ENCODE measurements at places on chromosomes 16 and 17.
A peak's percentile ranks its signal among the peaks of the same experiment; 100 is the strongest.

DNA sequence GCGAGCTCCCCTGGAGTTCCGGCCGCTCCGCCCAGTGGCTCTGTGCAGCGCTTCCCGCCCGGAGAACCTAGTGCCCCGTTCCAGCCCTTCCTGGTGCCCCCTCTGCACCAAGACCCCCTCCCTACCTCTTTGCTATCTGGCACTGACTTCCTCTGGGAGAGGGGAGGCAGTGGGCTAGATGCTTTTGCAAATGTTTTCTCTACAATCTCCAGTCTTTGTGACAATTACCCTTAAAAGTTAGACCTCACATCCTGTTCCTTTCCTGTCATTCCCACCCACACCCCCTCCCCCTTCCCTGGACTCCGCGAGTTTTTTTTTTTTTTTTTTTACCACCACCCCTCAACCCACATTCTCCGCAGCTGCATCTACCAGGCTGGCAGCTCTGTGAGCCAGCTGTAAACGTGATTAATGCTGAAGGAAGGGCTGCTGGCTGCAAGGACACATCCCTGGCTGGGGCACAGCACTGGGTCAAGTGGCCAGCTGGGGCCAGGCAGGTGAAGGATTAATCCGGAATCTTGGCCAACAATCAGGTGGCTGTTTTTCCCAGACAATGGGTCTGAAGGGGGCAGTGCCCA lies 101.5 kb downstream of the MGAT5B start:
- DNase-seq = no peak

- DNase-seq = no peak
Observed at GRCh38 chr16:85349365-85350145, 237.3 kb upstream of the CIBAR2 start.

- no peak for DNase-seq
Observed at GRCh38 chr17:56597495-56597990, 4.0 kb downstream of the NOG start.

- DNase-seq = no peak
Observed at GRCh38 chr16:87043231-87044031, 273.8 kb downstream of the C16orf95 start.

- DNase-seq = no peak
Observed at GRCh38 chr16:8600144-8600775, 9.9 kb upstream of the TMEM114 start.

DNA sequence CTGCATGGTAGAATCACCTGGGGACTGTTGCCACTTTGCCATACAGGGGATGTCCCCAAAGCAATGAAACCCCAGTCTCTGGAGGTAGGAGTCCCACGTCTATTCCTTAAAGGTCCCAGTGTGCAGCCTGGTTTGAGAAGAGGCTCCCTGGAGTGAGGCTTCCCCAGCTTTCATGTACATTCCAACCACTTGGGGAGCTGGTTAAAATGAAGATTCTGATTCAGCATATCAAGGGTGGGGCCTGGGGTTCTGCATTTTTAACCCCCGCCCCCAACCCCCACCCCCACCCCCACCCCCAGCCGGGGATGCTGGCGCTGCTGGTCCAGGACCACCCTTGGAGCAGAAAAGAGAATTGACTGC lies 241.2 kb downstream of the FOXL1 start:
- no peak for DNase-seq

- DNase-seq = no peak
Observed at GRCh38 chr16:68257906-68258800, 6.2 kb upstream of the SLC7A6 start.

GRCh38 chr16:25187491-25187795 lies 29.3 kb upstream of the AQP8 start:
- no peak for DNase-seq

DNA sequence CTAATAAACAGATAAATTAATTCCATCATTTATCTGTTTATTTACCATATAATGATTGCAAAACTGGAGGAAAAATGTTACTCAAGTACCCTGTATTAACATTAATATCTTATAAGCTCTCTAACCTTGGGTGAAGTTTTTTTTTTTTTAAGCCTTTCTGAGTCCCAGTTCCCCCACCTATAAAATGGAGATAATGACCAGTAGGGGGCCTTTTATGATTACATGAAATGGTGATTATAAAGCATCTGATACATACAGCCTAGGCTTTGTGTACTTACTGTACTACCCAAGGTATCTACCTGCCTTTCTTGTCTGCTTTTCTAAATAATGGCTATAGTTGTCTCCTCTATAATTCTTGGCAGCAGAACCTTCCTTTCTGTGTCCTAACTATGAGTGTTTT lies 22.6 kb downstream of the LRRC36 start:
- DNase-seq = no peak

- no peak for DNase-seq
Observed at GRCh38 chr16:49519008-49519656, 145.5 kb downstream of the C16orf78 start.

- no peak for DNase-seq
Observed at GRCh38 chr17:69478916-69479315, 64.4 kb downstream of the MAP2K6 start.

DNA sequence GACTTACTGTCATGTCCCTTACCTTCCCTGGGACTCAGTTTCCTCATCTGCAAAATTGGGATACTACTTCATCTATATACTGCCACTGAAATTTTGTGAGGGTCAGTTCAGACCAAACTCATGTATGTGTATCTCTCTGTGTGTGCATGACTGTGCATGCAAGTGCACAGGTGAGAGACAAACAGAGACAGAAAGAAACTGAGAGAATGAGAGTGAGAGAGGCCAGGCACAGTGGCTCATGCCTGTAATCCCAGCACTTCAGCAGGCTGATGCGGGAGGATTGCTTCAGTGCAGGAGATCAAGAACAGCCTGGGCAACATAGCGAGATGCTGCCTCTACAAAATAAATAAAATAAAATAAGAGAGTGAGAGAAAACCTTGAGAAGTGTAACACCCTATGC lies 32.1 kb upstream of the SLC6A2 start:
- no peak for DNase-seq

- DNase-seq = no peak
Observed at GRCh38 chr16:74200921-74201320, 95.7 kb upstream of the PSMD7 start.

- DNase-seq = no peak
Observed at GRCh38 chr16:52874042-52874441, 178.7 kb downstream of the CHD9NB start.

DNA sequence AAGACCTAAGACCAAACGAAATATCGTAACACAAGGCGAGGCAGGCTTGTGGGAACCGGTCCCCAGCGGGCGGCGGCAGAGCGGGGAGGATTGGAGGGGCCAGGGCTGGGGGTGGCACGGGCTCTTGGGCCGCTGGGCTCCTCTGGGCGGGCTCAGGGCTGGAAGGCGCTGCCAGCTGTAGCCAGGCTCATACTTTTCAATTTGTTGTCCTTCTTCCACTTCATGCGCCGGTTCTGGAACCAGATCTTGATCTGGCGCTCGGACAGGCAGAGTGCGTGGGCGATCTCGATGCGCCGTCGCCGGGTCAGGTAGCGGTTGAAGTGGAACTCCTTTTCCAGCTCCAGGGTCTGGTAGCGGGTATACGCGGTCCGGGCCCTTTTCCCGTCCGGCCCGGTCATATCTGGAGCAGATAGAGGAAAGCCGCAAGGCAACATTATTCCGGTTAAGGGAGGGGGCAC lies 1.5 kb downstream of the HOXB5 start:
- no peak for DNase-seq

DNA sequence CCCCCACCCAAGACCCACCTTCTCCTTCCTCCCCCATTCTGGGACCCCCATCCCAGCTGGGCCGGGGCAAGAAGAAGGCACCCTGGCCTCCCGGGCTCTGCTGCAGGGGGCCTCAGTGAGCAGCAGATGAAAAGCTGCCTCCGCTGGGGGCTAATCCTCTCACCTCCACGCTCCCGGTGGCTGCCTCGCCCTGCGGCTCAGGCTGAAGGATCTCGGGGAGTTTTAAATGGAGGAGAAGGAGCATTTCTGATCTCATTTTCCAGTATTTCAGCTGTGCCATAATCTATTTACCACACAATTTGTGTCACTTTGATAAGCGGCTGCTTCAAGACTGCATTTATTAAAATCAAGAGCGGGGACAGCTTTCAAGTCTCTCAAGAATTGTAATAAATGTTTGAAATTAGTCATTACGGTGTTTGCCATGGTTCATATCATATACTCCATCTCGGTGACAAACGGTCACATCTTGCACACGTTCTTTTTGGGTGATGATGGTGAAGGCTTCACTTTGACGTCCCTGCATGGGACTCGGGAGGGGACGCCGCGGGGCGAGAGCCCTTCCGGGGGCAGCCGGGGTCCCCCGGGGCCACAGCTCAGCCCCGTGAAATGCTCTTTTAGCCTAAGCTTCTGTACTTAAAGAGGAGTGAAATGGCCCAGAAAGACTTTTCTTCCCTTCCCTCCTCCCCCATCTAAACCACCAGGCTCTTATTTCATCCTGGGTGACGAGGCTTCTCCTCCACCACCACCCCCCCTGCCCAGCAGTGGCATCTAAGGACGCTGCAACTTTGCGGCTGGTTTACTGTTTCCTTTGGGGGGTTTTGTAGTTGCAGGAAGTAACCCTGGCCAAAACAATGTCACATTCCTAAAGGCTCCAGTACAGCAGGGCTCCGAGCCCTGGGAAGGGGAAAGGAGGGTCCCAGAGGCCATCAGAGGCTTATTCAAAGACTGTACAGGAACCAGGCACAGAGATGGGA lies 313.1 kb upstream of the TNRC6C start:
- DNase-seq = peak; percentile 27

DNA sequence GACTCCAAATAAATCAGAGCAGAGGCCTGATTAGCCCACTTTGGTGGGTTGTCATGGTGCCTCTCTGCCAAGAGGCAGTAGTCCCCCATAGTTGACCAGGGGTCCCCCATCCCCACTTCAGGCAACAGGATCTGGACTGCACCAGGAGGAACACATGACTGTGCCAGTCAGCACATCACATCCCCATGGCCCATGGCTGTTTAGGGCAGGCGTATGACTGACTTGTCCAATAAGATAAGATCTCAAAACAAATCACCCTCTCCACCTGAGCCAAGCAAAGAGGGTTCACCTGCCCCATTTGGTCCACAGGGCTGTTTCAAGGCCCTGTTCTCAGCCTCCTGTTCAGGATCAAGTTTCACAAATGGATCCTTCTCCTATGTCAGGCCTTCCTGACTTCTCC lies 93.3 kb downstream of the C16orf78 start:
- DNase-seq = no peak

DNA sequence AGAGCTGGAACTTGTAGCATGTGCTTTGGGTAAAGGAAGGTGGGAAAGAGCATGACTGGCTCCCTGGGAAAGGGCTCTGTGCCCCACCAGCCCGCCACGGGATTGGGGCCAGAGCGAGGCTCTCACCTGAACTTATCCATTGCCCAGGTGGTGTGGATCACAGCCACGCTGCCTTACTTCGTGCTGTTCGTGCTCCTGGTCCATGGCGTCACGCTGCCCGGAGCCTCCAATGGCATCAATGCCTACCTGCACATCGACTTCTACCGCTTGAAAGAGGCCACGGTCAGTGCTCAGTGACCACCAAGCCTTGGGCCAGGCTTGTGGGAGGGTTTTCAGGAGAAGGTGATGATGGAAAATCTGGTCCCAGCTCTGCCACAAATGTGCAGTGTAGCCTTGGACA lies 36.0 kb downstream of the SLC6A2 start:
- DNase-seq = no peak

- DNase-seq = no peak
Observed at GRCh38 chr16:74731853-74732477, 31.3 kb upstream of the MLKL start.

GRCh38 chr17:37475731-37476420 lies 13.8 kb upstream of the DUSP14 start:
- DNase-seq = no peak

DNA sequence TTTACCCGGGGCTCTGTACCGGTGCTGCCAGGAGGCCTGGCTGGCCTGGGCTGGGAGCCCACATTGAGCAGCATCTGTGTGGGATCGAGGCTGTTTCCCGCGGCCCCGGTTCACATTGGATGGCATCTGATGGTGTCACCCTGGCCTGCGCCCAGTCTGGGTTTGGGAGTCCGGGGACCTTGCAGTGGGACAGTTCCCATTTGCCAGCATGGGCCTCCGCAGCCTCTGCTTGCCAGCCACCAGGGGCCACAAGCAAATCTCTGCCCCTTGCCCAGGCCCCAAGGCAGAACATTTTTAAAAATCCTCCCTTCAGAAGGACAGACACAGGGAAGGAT lies 64.5 kb downstream of the BANP start:
- DNase-seq = no peak

DNA sequence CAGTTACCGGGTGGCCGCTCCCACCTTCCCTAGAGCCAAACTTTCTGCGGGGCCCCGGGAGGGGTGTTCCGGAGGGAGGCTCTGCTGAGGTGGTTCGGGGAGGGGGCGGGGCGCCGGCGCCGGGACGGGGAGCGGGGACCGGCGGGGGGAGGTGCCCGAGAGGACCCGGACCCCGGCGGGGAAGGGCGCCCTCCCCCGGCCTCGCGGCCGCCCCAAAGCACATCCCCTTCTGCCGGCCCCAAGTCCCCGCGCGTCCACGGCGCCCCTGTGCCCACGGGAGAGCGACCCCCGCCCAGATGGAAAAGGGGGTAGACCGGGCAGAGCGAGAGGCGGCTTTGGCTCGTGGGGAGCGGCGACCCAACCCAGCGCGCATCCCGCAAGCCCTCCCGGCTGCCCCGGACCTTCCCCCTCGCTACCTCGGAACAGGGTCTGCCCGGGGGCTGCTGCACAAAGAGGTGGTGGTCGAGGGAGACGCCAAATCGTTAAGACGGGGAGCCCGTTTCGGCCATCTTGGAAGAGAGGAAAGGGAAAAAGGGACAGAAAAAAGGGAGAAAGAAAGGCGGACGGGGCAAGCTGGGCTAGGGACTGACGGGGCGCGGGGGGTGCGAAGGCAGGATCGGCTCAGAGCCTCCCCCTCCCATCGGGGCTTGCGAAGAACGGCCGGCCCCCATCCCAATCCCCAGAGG lies 530 bp downstream of the PCGF2 start:
- DNase-seq = no peak

DNA sequence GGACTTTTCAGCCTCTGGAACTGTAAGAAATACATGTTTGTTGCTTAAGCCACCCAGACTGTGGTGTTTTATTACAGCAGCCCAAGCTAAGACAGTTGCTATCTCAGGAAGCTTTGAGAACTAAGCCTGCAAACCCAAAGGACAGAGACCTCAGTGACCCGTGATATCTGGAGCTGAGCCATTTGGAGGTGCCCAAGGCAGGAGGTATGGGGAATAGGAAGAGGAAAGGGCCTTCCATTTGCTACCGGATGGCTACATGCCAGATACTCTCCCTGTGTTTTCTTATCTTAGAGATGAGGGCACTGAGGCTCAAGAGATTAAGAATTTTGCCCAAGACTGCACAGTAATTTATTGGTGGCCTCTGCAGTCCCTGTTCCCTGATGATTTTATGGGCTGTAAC lies 622.1 kb upstream of the CDH5 start:
- DNase-seq = no peak

DNA sequence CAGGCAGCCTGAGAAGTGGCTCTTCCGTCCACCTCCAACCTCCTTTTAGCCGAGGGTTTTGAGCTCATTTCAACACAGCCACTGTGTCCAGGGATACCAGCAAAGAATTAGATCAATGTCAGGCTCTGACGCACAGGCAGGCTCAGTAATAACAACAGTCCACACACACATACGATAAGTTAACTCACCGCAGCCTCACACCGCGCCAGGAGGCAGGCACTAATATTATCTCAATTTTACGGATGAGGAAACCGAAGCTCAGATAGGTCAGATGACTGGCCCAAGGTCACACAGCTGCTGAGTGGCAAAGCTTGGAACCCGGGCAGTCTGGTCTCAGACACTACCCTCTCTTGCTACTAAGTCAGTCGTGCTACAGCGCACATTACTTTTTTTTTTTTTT lies 22.9 kb downstream of the ABR start:
- DNase-seq = no peak

Data from stimulated activated CD4-positive, alpha-beta T cell treated with anti-CD3 and anti-CD28 coated beads, Interleukin-12 subunit alpha, Interleukin-12 subunit beta, amount 100 ng/mL, for 4 hours (primary cell).